ENCODE measurements at places on chromosomes 12 and 14.
A peak's percentile ranks its signal among the peaks of the same experiment; 100 is the strongest.

DNA sequence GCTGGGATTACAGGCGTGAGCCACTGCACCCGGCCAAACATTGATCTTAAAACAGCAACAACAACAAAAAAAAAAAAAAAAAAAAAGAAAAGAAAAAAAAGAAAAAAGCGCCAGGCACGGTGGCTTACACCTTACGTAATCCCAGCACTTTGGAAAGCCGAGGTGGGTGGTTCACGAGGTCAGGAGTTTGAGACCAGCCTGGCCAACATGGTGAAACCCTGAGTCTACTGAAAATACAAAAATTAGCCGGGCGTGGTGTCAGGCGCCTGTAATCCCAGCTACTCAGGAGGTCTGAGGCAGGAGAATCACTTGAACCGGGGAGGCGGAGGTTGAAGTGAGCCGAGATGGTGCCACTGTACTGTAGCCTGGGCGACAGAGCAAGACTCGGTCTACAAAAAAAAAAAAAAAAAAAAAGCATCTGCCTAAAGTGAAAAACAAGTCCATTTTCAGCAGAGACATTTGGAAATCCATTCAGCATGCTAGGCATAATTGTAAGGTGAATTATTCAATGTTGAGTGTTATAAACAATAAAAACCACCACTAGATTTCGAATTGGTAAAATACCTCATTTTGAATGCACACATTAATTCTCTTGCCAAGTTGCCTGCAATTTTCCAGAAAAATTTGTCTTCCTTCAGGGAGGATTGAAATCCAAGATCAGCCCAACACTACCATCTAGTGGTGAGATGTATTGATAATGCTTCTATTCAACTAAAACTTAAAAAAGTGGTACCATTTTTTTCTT is 8.0 kb upstream of the CERS5 start:
- peak; percentile 54 for DNase-seq

DNA sequence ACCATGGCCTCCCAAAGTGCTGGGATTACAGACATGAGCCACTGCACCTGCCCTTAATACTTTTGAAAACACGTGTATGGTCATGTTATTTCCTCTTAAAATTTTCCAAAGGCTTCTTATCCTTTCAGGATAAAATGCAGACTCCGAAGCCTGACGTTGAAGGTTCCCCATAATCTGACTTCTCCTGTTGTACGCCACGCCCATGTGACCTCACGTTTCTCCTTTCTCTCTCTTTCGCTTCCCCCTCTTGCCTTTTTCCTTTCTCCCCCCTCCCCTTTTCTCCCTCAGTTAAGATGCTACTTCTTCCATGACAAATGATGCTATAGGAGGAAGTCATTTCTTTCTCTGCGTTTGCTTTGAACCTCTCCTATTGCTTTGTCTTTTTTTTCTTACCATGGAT is 266.0 kb downstream of the FBXL14 start:
- DNase-seq: no peak

DNA sequence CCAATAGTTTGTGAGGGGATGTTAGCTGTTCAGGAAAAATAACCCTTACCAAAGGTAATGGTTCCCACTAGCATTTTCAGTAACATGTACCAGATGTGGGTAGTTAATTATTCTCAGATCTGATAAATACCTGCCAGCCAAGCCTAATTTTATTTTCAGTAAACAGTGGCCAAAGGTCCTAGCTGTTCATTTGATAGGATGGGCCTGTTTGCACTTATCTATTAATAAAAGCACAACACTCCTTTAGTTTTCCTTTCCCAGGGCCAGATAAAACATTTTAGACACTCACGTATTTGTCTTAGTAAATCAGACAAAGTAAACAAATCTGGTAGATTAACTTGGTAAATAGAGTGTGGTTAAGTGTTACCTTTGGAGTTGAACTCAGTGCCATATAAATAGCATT is 345.1 kb downstream of the RAD51B start:
- no peak for DNase-seq

- DNase-seq: no peak
Measured at GRCh38 chr12:25249931-25250738, 594 bp downstream of the KRAS start.

- DNase-seq: no peak
Measured at GRCh38 chr14:36683083-36683724, 21.5 kb downstream of the PAX9 start.

DNA sequence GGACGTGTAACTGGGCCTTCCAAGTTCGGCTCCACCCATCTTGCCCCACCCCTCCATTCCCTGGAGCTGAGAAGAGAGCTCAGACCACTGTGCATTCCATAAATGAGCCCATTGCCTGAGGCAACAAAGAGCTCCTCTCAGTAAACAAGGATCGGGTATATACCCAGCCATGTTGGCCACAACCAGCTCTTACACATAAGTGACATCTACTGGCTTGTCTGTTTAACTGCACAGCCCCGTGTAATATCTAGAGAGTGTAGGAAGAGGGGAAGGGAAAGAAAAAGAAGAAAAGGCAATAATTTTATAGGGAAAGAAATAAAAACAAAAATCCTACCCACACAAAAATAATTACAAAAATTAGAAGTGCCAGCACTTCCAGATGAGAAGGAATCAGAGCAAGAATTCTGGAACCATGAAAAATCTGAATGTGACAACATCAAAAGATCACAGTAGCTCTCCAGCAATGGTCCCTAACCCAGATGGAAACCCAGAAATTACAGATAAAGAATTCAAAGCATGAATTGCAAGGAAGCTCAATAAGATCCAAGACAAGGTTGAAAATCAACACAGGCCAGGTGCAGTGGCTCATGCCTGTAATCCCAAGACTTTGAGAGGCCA is 308.1 kb downstream of the RPAP3 start:
- no peak for DNase-seq

DNA sequence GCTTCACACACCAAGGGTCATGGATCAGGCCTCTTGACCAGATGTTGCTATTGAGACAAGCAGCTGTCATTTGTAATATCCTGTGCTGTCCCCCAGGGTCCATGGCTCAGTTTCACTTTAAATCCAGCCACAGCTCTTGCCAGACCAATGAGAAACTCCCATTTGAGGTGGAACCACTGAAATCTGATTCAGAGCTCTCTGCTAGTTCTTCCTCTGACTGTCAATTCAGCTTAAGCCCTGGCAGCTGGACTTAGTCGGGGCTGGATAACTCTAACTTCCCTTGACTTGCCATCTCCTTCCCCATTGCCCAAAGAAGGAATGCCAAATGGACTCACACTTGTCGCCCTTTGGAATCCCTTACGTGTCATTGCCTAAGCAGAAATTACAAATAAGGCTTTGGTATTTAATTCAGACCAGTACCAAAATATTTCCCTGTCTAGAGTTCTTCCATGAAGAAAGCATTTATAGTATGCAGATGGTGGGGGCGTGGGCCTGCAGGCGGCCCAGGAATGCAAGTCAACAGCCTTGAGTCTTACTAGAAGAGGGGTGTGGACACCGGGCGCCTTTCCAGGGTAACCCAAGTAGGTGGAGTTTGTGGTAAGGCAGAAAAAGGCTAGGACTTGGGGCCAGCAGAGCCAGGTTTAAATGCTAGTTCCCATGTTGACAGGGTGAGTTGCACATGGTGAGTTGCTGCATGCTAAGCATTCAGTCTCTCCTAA is 96.9 kb upstream of the TMPO start:
- DNase-seq: no peak

DNA sequence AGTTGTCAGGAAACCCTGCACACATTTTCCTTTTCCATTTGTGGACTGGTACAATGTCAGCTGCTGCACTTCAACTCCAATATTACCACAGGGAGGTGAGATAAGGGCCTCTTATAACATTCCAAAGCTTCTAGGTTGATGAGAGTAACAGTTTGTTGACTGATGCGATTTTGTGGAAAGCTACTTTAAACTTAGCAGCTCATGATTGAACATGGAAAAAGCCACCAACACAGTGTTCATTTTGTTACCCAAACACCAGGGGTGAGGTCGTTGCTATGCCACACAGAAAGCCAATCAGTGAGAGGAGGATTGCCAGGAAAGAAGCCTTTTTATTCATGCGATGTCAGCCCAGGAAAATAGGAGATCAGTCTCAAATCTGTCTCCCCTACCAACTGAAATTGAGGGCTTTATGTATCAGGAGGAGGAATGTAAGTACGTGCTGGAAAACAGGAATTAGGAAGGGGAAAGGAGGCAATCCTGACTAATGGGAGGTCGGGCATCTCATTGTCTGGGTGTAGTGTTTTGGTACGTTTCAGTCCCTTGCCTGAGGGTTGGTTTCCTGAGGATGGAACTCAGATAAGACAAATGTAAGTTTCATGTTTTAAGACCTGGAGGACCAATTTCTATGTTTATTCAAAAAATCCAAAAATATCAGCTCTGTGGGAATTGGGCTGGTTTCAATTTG is 92.7 kb upstream of the PLEKHA5 start:
- no peak for DNase-seq

- no peak for DNase-seq
Measured at GRCh38 chr14:69619012-69619411, 7.6 kb downstream of the SUSD6 start.

GRCh38 chr14:98956181-98956580 is 315.8 kb downstream of the BCL11B start:
- DNase-seq: no peak

- no peak for DNase-seq
Measured at GRCh38 chr14:23384364-23385080, 7.7 kb downstream of the CMTM5 start.

- DNase-seq: no peak
Measured at GRCh38 chr12:18148961-18149360, 59.0 kb upstream of the RERGL start.

GRCh38 chr14:81435391-81436295 is 35.5 kb upstream of the STON2 start:
- peak; percentile 74 for DNase-seq

GRCh38 chr12:50508414-50508813 is 3.6 kb downstream of the DIP2B start:
- no peak for DNase-seq

GRCh38 chr12:86551146-86551571 is 295.0 kb upstream of the MGAT4C start:
- DNase-seq: no peak

- DNase-seq: no peak
Measured at GRCh38 chr14:70934502-70935134, 27.4 kb downstream of the PCNX1 start.

- DNase-seq: no peak
Measured at GRCh38 chr14:52895000-52895399, 55.9 kb downstream of the FERMT2 start.

GRCh38 chr12:41061192-41061591 is 126.9 kb upstream of the PDZRN4 start:
- DNase-seq: no peak

DNA sequence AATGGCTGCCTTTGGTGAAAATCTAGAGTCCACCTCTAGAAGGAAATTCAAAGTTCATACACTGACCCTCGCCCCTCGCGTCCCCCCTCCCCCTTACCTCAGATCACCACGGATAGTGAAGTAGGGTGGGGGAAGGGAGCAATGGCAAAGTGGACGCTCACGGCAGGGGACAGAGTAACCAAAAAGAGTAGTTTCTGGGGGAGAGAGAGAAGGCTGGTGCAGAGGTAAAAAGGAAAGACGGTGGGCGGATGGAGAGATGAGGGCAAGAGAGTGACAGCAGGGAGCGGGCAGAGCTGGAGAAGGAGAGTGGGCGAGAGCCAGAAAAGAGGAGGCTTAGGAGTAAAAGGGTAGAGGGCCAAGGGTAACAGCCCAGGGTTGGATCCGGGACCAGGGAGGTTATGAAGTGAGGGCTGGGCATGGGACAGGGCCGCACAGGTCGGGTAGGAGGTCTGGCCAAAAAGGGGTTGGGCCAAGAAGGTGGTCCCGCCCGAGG is 423 bp downstream of the ALDH6A1 start:
- DNase-seq: no peak

DNA sequence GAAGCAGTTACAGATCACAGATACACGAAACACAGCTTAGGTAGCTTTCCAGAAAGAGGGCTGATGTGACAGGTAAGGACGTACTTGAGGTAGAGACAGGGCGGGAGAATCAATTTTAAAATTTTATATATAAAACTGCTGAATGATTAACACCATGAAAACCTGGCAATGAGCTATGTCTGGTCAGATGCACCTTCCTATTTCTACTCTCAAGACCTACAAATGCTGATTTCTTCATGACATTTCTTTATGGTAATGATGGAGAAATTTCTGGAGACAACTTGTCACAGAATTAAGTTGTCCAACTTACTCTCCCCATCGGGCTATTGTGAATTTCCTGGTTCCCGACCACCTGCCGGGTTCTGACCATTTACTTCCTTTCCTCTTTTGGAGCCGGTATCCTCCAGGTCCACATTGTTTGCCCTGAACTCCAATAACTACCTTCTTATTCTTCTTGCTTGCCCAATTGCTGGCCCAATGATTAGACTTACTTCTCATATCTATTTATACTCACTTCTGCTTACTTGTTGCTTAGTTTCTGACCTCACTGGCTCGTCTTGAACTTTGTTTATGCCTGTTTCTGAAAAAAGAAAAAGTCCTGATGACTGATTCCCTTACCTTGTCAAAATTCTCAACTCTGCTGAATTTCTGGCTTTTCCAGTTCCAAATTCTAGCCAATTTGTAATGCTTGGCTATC is 12.8 kb upstream of the ATP2B1 start:
- no peak for DNase-seq

GRCh38 chr12:113167868-113168267 is 17.4 kb downstream of the DDX54 start:
- no peak for DNase-seq

DNA sequence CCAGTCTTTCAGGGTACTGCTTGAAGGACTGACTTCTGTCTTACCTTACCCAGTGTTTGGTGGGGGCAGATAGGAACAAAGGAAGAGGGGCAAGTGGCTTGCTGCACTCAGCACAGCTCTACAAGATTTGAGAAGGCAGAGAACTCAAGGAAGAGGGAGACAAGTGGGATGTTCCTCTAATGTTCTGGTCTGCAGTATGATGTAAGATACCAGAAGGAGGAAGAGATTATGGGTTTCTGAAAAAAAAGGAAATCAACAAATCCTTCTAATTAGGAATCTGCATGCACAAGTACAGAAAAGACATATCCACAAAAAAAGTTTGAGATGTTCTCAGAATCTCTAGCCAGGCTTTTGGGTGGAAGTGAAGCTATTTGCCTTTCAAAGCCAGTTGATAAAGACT is 37.1 kb downstream of the USP15 start:
- DNase-seq: no peak

DNA sequence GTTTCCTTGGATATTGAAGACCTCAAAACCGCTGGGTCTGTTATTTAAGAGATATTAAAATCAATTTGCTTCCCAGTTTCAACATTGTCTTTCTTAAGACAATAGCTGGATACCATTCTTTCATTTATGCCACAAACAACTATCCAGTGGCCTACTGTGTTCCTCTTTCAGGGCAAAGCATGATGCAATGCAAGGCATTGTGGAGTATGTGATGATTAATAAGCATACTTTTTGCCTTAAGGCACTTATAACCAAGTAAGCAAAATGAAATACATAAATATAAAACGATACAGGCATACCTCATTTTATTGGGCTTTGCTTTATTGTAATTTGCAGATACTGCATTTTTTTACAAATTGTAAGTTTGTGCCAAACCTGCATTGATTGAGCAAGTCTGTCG is 45.5 kb downstream of the SCN8A start:
- no peak for DNase-seq

GRCh38 chr14:77220246-77221017 is 38.8 kb downstream of the TMEM63C start:
- no peak for DNase-seq

Data from NCI-H1694 treated with DMSO at 0.1 percent for 48 hours (cell line).